ENCODE measurements at places on chromosomes 7 and 10.

- DNase-seq, result no peak
Measured at GRCh38 chr7:64945503-64946175, 42.6 kb downstream of the ZNF273 start.

- peak; percentile 73 for DNase-seq
Measured at GRCh38 chr7:111089822-111090426, 1.0 kb upstream of the LRRN3 start.

DNA sequence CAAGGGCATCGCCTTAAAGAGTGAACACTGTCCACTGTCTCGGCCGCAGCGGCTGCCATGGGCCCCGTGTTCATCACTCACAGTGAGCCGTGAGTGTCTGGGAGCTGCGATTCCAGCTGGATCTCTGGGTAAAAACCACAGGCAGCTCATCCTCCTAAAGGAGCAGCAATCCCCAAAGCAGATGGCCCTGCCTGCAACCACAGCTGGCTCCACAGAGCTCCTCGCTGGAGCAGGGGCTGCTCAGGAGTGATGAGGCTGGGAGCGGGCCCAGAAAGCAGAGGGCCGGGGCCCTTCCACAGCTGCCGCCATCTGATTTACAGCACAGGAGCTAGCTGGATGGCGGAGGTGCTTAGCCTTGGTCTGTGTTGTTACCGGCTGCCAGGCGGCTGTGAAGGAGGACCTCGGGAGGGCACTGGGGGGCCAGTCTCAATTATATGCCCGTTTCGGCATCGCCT is 6.6 kb upstream of the TMEM184A start:
- no peak for DNase-seq

- no peak for DNase-seq
Measured at GRCh38 chr7:105974471-105974870, 11.4 kb downstream of the CDHR3 start.

- DNase-seq, result no peak
Measured at GRCh38 chr10:102621443-102622325, 22.6 kb upstream of the TRIM8 start.

DNA sequence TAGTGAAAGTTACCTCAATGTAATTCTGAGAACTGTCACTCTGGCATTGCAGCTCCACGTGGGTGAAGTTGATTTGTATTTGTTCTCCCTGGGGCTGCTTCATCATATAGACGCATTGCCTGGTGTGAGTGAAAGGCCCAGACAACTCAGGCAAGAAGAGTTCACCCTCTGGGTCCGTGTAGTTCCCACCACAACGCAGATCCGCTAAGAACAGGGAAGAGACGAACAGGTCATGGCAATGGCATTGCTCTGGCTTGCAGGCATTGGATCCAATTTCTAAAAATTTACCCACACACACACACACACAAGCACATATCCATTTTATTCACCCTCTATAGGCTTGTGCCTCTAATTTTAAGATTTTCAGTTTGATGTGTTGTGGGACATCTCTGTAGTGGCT is 45.4 kb downstream of the CUBN start:
- DNase-seq, result no peak

- DNase-seq, result peak; percentile 58
Measured at GRCh38 chr10:132443605-132443982, 46.6 kb downstream of the PWWP2B start.

GRCh38 chr10:112374724-112375541 is 1.0 kb downstream of the ACSL5 start:
- DNase-seq, result peak; percentile 12

GRCh38 chr7:7569615-7570014 is 2.9 kb downstream of the MIOS start:
- no peak for DNase-seq

GRCh38 chr7:19377611-19378344 is 232.6 kb upstream of the FERD3L start:
- DNase-seq, result no peak

GRCh38 chr7:47100148-47100816 is 481.6 kb downstream of the TNS3 start:
- DNase-seq, result no peak

Data from ACHN (cell line).